ENCODE measurements at places on chromosomes 1 and 21.

- no peak for DNase-seq
Observed at GRCh38 chr1:41416081-41416480, 54.8 kb downstream of the FOXO6 start.

- peak; percentile 11 for DNase-seq
Observed at GRCh38 chr1:243842978-243843511, 7.0 kb downstream of the AKT3 start.

DNA sequence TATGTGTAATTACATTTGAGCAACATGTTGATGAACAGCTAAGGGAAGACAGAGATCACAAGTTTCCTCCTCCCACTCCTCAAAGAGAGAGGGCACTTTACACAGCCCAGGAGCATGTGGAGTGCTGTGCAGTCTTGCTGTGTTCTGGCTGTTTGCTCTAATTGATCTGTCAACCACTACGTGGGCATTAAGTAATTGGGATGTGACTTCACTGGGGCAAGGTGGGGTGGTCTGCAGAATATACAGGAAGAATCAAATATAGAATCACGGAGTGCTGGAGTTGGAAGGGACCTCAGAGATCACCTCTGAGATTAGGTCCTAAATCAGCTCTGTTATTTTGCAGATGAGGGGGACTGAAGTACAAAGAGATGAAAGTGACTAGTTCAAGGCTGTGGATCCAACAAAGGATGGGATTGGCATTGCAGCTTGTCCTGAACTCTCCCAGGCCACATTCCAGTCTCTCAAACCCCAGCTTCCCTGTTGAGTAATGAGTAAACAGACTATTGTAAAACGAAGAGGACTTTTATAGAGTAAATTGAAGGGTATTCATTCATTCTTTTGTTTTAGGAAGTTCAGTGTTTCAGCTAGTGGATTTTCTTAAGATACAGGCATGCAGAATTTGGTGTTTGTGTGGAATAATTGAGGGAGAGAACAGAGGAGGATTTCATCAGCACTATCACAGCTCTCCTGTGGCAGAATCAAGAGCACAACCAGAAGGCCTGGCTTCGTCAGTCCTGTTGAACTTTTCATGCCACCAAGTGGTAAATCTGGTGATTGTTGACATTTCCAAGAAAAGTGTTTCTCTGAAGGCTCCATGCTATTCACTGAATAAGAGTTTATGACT lies 22.4 kb downstream of the NOS1AP start:
- DNase-seq: no peak

DNA sequence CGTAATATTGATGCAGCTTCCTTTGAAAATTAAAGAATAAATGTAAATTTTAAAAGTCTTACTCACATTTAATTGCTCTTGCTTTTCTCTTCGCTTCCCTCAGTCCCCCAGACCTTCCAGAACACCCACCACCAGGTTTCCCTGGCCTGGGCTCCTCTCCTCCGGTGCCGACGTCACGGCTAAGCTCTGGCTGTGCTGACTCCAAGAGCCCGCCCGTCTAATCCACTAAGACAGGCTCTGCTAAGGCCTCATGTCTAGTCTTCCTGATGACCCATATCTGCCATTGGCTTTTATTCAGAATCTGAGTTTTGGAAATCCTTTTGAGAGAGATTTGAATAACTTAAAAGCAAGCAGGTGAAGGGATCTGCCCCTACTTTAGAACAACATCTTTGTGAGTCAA lies 53.9 kb upstream of the NADK start:
- DNase-seq: no peak

DNA sequence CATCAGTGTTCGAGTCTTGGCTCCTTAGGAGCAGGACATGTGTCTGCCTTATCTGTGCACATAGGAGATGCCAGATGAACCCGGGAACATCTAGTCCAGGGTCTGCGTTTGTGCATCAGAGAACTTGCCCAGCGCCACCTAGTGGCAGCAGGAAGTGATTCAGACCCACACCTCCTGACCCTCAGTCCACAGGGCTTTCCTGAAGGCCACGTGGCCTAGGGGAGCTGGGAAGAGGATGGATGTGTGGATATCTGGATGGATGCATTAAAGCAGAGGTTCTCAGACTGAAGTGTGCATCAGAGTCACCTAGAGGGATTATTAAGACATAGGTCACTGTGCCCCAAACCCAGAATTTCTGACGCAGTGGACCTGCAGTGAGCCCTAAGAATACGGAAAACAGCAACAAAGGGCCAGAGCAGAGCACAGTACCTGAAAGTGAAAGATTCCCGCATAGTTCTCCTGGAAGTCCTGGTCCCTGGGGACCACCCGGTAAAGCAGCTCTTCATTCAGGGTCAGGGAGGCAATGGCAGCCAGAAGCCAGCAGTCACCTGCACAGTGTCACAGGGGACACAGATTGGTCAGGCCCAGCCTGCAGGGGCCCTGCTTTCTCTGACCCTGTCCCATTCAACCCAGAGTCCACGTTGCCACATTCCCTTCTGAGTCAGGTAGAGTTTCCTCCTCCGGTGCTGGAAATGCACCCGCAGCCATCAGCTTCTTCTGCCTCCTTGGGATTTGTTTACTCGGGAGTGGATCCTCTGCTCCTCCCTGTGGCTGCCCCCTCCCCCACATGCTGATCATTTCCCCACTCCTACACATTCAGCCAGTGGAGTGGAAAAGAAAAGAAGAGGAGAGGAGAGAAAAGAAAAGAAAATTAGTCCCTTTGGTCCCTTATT lies 37.0 kb downstream of the CAPN8 start:
- peak; percentile 32 for DNase-seq

DNA sequence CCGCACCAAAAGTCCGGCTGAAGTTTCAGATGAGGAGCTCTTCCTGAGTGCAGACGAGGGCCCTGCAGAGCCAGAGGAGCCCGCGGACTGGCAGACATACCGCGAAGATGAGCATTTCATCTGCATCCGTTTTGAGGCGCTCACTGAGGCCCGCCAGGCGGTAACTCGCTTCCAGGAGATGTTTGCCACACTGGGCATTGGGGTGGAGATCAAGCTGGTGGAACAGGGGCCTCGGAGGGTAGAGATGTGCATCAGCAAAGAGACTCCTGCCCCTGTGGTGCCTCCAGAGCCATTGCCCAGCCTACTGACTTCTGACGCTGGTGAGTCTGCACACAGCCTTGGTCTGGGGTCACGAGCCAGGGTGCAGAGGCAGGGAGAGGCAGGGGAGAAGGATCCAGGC lies 84.7 kb downstream of the TRIM11 start:
- no peak for DNase-seq

GRCh38 chr1:229087339-229087738 lies 183.6 kb upstream of the RAB4A start:
- DNase-seq: no peak

GRCh38 chr1:109396871-109397580 lies 692 bp downstream of the SORT1 start:
- no peak for DNase-seq

- DNase-seq: peak; percentile 6
Observed at GRCh38 chr1:178189814-178190213, 95.9 kb downstream of the RASAL2 start.

DNA sequence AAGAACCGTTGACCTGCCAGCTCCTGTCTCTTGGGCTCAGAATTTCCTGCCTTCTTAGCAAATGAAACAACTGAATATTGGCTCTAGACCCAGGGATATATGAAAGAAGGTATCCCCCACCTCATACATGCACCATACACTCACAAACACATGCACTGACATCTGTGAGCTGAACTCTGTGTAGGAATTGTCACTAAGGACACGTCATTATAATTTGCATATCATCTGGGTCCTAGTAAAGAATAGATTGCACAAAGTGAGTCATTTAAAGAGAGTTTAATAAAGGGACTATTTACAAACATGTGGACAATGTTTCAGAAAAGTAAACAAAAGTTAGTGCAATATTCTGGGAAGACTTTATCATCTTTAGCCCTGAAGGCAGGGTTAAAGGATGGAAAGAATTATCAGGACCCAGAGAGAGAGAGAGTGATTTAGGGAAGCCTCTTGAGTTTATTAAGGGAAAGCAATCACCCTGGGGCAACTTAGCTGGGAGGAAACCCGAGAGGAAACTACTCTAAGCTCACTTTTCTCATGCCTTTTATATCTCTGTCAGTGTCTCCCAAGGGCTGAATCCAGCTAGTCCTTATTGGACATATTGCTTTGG lies 74.1 kb upstream of the PLA2G4A start:
- DNase-seq: no peak

DNA sequence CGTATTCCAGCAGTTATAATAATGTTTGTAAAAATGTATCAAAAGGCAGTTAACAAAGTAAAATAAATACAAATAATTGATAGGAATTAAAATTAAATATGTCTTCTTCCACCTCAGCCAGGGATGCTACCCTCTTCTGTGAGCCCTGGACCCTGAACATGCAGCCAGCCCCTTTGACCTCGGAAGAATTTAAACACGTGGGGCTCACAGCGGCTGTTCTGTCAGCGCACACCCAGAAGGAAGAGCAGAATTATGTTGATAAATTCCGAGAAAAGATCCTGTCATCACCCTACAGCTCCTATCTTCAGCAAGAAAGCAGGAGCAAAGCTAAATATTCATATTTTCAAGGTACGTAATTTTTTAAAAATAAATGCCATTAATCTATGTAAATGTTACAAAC lies 26.5 kb downstream of the UTS2 start:
- DNase-seq: no peak

GRCh38 chr1:195962051-195962450 lies 646.2 kb downstream of the KCNT2 start:
- no peak for DNase-seq

GRCh38 chr1:223742856-223743517 lies 30.6 kb downstream of the CAPN2 start:
- no peak for DNase-seq

DNA sequence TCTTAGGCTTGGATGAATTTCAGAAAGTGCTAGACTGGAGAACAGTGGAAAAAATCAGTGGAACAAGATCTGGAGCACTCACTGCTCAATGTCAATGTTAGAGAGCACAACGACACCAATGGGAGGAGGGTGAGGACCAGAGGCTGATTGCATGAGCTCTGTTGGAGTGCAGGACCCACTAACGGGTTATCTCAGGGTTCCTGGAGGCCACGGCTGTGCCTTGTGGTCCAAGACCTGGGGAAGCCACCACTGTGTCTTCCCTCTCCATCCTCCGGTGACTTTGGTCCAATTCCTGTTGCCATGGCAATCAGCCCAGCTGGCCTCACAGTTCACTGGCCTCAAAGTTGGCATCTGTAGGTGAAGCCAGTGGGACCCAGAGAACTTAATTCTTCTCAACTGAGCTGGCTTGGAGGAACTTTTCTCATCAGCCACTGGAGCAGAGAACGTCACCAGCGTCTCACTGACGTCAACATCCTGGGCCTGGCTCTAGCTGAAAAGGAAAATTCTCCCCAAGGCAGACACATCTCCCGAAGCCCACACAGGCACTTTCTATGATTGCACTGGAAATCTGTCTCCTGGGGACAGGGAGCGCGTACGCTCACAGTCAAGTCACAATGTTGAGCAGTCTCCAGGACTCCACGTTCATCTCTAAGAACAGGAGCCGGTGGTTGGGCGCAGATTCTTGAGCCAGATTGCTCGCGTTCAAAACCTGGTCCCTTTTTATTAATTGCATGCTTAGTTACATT lies 21.9 kb upstream of the GPR157 start:
- DNase-seq: no peak

DNA sequence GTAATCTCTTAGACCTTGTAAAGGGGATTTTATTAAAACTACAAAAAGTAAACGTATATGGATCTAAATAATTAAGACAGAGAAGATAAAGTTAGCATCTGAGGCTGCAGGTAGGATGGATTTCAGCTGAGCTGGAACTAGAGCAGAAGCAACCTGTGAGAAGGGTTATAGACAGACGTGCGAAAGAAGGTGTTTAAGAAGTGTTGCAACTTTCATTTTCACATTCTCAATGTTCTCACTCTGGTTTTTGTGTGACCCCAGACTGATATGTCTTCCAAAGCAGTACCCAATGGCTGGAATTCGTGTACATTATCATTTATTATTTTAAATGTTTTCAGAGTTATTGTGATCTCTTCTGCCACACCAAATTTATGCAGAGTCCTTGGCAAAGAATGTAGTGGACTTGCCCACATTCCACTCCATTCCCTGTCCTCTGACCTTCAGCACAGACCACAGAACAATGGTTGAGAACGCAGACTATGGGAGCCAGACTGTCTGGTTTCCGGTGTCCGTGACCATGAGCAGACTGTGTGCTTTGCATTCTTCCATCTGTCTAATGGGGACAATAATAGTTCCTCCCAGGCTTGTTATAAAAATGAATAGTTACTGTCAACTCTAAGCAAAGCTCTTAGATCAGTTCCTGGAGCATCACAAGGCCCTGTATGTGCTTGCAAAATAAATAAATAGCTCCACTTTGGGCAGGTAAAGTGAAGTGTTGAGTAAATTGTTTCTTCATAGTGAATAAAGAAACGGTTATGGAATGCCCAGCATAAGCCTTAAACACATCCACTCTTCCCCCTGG lies 140.6 kb upstream of the SAMSN1 start:
- no peak for DNase-seq

DNA sequence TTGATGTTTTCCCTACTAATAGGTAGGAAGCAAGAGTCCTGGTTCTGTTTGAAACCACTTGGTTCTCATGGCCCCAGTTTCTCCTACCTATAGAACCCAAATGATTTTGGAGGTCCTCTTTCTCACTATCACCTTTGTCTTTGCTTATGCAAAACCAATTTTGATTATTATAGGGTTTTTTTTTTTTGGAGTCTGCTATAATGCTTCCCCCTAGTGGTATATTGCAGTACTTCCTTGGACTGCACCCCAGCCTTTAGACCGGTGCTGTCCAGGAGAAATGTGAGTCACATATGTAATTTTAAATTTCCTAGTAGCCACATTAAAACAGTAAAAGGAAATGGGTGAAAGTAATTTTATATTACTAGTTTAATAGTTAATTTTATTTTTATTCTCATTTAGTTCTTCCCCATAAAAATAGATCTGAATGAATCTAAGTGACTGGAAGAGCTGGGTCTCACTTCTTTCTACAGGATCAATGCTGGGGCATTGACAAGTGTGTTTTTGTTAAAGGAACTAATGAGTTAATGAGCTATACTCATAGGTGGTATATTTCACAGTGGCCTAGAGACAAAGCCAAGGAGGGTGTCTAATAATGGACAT lies 10.6 kb downstream of the FCMR start:
- DNase-seq: peak; percentile 65

DNA sequence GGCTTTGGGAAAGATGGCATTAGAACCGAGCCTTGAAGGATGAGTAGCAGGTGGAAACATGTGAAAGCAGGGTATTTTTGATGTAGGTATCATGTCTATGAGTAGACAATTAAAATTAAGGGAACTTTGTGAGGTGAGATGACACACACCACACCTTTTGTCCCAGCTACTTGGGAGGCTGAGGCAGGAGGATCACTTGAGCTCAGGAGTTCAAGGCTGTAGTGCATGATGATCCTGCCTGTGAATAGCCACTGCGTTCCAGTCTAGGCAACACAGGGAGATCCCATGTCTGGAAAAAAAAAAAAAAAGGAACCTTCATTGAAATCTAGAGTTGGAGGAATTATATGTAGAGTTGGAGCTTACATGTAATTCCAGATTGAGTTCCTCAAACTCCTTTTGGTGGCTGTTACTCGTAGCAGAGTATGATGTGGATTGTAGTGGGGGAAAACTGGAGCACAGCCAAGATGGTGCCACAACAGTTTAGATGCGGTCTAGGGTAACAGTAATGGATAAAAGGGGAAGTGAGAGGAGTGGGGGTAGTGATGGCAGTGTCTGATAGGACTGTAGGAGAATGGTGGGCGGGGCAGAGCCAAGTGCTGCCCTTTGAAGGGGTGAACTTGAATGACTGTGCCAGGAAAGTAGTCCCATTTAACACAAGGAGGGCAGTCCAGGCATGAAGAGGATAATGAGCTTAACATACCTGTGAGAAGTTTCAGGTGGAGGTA lies 17.4 kb downstream of the AK4 start:
- DNase-seq: no peak

- no peak for DNase-seq
Observed at GRCh38 chr21:14672466-14672865, 126.4 kb upstream of the SAMSN1 start.

- no peak for DNase-seq
Observed at GRCh38 chr1:164272156-164272555, 286.8 kb upstream of the PBX1 start.
